ENCODE measurements at places on chromosomes 11 and 22. TPM values are rescaled to one million over a fixed set of nuclear protein-coding genes. Genes with fewer than 3 reads are reported as not detected.

DNA sequence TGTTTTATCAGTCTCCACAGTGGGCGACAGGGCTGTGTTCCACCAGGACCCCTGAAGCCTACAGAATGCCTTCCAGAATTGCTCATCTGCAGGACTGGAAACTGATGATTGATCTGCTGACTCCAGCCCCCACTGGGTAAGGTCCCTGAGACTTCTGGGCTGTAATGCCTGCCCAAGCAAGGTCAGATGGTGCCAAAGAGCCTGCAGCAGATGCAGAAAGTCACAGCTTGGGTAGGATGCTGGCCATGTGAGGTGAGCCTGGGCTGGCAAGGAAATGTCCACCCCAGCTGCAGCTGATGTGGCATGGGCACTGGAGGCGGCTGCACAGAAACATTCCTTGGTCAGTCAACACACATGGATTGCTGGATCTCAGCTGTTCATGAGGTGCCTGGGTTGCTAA is 30.9 kb downstream of the LRRC32 start:
- DNase-seq = no peak

DNA sequence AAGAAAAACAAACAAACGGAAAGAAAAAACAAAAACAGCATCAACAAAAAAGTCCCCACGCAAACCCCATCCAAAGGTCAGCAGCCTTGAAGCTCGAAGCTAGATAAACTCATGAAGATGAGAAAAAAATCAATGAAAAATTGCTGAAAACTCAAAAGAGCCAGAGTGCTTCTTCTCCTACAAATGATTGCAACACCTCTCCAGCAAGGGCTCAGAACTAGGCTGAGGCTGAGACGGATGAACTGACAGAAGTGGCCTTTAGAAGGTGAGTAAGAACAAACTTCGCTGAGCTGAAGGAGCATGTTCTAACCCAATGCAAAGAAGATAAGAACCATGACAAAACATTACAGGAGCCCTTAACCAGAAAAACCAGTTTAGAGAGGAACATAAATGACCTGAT is 18.4 kb upstream of the FTH1 start:
- no peak for DNase-seq

TIGD3 gene
- 2.4 TPM for total RNA-seq

GRCh38 chr11:119417726-119418540 is 5.0 kb downstream of the THY1 start:
- no peak for DNase-seq

PLAAT5 gene
- total RNA-seq = not detected

DNA sequence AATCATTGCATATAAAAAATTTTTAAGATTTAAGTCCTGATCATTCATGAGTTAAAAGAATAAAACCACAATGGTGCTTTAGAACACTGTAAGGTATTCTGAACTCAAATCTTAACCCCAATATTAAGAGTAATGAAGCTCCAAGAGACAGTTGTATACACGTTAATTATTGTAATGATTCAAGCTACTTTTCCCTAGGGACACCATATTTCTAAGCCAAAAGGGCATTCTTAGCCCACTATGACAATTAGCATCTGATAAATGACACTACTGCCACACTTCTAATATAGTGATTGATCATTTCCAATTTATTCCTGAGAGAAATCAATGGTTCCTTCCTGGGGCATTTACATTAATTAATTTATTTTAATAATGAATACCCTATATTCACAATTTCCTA is 21.7 kb downstream of the FANCF start:
- no peak for DNase-seq

- DNase-seq = no peak
Measured at GRCh38 chr11:72058416-72059034, 21.8 kb downstream of the NUMA1 start.

GRCh38 chr11:12636871-12637410 is 37.3 kb upstream of the TEAD1 start:
- DNase-seq = no peak

TMEM151A gene
- 11.0 TPM for total RNA-seq

OR5J2 gene
- not detected for total RNA-seq

FOLR2 gene
- not detected for total RNA-seq

PDE2A gene
- total RNA-seq = 0.74 TPM

DNA sequence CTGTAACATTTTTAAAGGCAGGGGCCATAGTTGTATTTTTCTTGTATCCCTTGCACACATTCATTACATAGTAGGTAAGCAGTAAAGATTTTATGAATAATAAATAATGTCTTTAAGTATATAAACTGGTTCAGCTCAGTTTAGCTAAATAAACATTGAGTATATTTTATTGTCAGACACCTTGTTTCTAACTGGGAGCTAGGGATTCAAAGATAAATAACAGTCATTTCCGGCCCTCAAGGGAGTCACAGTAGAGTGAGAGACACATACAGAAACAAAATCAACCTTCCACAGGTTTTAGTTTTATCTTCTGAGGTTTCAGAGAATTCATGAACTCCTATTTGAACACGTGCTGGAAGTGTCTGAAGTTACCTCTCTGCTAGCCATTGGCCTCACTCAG is 760.2 kb downstream of the DLG2 start:
- no peak for DNase-seq

DNA sequence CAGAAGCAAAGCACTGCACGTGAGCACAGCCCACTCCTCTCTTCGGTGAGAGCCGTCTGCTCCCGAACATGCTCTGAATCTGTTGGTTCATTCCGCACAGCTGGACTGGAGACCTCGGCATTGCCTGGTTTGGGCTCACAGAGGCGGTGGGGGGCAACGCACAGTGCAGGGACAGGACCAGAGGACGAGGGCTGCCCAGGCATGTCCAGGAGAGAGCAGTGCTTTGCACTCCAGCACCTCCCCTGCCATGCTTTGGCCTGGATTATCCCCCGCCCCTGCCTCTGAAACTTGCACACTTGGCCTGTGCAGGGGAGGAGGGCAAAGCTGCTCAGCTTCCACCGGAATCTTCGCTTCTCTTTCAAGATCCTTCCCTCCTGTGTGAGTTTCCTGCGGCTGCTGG is 536.5 kb downstream of the BRD1 start:
- DNase-seq = no peak

DNA sequence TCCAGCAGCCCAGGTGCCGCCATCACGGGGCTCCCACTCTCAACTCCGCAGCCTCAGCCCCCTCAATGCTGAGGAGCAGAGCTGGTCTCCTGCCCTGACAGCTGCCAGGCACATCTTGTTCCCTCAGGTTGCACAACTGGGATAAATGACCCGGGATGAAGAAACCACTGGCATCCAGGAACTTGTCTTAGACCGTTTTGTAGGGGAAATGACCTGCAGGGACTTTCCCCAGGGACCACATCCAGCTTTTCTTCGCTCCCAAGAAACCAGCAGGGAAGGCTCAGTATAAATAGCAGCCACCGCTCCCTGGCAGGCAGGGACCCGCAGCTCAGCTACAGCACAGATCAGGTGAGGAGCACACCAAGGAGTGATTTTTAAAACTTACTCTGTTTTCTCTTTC is at the start of gene SAA1:
Gene SAA1 (plus strand): TSS at position 316 of the 400 bp plus-strand sequence. CDS start 624 bp downstream, outside the sequence.
- no peak for DNase-seq

- peak; percentile 51 for DNase-seq
Measured at GRCh38 chr22:17057959-17058814, 26.6 kb upstream of the IL17RA start.

- no peak for DNase-seq
Measured at GRCh38 chr11:95676308-95676707, 113.3 kb downstream of the FAM76B start.

DNA sequence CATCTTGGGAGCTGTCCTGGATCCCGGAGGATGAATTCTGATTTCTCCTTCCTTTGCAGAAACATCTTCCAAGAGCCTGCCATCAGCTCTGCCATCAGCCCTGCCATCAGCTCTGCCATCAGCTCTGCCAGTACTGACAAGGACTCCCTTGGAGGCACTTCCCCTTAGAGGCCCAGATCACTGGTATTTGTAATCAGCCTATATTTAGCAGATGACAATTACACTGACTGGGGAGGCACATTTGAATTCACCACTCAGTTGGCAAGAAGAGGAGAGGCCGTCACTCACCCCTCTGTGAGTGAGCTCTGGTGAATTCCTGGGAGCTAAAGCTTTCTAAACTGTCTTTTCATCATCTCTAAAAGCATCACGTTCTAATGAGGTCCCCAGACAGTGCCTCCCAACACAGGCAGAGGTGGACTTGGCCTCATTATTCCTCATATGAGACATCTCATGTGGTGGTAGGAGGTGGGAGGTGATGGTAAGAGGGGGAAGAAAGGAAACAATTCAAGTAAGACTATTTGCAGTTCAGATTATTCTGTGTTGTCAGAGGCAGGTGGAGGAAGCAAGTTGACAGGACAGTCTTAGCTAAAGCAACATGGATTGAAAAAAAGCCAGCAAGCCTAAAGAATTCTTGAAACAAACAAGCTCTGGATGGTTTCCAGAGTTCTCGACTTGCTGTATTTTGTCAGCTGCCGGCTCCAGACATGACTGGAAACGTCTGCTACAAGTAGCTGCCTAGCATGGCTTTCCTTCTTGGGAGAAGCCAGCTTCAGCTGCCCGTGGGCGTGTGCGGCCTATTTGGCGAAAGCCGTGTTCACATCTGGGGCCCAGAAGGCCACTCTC is 771.7 kb downstream of the TBC1D22A start:
- DNase-seq = no peak

GRCh38 chr11:66317322-66317722 is 478 bp upstream of the CD248 start:
- DNase-seq = no peak

DNA sequence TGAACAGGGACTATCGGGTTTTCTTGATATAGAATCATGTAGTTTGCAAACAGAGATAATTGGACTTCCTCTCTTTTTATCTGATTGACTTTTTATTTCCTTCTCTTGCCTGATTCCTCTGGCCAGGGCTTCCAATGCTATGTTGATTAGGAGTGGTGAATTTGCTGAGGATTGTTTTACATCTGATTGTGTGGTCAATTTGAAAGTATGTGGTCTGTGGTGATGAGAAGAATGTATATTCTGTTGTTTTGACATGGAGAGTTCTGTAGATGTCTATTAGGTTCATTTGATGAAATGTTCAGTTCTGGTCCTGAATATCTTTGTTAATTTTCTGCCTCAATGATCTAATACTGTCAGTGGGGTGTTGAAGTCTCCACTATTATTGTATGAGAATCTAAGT is 713.2 kb upstream of the CCDC179 start:
- DNase-seq = no peak

DNA sequence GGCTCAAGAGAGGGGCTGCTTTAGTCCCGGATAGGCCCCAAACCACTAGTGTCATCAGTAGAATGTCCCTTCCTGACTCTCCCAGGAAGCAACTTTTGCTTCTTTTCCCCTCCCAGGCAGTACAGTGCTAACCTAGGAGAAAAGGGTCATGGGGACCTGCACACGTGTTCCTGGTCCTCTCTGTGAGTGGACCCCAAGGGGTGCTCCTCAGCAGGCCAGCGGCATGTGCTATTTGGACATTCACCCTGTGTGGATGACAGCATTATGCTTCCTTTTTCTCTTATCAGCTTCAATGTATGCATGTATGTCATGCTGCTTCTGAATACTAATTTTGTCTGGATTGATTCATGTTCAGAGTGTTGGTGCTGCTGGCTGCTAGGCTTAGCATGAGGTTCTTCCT is 18.1 kb upstream of the PLET1 start:
- DNase-seq = no peak

DNA sequence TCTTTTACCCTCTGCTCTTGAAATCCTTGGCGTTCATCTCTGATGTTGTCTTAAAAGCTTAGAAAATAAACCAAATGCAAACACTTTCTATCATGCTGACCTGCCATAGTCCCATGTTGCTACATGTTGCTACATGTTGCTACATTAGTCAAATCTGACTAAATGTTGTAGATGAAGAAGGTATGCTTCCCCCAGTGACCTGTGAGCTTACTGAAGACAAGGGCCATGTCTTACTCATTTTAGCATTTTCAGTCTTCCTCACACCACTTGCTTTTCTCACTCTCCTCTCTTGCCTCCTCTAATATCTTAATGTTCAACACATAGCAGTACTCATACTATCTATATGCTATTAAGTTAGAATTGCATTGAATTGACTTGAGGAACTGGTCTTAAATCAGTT is 346.4 kb upstream of the MTNR1B start:
- DNase-seq = no peak

MRPL17 gene
- total RNA-seq = 115 TPM

GRCh38 chr22:49132009-49132408 is 695.7 kb downstream of the BRD1 start:
- DNase-seq = no peak

PIWIL4 gene
- total RNA-seq = 2.1 TPM

OR4X1 gene
- not detected for total RNA-seq

DNA sequence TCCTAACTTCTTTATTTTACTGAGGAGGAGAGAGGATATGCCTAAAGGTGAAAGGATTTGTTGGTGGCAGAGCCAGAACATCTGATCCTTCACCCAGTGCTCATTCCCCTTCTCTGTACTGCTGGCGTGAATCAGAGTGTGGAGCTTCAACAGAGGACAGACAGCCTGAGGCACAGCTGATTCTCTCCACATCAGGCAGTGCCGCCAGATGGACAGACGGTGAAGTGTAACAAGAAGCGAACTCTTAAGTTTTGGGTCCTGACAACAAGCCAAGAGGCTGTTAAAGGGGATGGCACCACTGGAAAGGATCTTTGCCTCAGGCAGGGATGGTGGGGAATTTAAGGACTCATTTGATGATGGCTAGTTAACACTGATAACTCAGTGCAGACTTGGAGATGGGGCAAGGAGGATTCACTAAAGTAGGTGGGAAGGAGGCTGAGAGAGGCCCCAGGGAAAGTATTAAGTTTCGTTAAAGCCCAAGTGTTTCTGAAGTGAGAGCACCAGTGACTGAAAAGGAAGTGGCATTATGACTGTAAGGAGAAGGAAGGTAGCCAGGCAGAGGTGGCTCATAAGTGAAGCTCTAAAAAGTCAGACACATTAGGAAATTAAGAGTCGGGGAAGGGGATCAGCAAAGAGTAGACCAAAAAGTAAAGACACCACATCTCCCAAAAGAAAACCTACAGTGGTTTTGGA is 81.3 kb downstream of the CLPB start:
- DNase-seq = no peak

- no peak for DNase-seq
Measured at GRCh38 chr11:6828103-6828502, 17.4 kb upstream of the OR10A5 start.

DNA sequence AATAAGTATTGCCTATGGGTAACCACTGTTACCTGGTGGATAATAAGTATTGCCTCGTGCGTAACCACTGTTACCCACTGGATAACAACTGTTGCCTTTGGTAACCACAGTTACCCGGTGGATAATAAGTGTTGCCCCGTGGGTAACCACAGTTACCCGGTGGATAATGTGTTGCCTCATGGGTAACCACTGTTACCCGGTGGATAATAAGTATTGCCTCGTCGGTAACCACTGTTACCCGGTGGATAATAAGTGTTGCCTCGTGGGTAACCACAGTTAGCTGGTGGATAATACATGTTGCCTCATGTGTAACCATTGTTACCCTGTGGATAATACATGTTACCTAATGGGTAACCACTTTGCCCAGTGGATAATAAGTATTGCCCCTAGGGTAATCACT is 9.8 kb upstream of the NXPE4 start:
- DNase-seq = no peak

DNA sequence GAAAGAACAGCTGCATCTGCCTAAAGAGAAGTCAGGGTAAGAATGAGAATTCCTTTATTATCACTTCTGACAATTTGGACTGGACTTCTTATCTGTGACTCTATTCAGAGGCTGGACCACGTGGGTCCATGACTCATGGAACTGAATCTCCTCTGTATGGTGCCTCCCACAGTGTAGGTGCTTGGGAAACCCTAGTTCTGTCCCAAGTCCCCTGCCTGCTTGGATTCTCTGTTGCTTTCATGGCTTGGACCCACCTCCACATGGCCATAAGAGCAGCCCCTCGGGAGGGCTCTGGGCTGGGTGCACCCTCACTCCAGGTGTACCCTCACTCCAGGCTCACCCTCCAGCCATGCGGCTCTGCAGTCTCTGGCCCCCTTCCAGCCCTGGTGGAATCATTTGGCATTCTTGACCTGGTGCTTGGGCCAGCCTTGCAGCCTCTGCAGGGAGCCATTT is 153.4 kb downstream of the CACNA1I start:
- DNase-seq = no peak

CREB3L1 gene
- total RNA-seq = 35.6 TPM
